ENCODE measurements at places on chromosomes 5 and 9.

GRCh38 chr9:128684065-128684324 is 5.0 kb upstream of the SET start:
- no peak for DNase-seq

- DNase-seq = no peak
Observed at GRCh38 chr5:115514220-115514619, 30.4 kb downstream of the FEM1C start.

DNA sequence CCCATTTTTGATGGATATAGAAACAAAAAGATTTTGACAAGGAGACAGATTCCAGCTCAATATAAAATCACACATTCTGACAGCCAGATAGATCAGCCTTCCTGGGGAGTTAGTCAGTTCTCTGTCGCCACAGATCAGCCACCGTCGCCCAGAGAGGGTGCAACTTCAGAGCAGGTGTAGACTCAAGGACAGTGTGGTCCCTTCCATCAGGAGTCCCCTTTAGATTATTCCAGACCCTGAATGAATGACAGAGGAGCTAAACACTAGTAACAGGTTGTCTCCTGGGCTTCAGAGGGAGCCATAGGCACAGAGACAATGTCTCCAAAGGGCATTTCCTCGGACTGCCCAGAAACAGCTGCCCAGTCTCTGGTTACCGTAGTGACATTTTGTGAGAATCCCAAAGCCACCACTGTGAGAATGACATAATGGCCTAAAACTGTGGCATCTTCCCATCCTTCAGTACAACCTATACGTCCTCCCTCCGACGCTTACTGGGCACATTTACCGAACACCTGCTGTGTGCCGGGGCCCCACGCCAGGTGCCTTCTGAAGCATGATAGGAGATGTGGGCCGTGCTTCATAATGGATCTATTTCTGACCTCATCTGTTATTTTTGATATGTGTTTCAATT is 47.4 kb upstream of the SLC2A8 start:
- DNase-seq = no peak

DNA sequence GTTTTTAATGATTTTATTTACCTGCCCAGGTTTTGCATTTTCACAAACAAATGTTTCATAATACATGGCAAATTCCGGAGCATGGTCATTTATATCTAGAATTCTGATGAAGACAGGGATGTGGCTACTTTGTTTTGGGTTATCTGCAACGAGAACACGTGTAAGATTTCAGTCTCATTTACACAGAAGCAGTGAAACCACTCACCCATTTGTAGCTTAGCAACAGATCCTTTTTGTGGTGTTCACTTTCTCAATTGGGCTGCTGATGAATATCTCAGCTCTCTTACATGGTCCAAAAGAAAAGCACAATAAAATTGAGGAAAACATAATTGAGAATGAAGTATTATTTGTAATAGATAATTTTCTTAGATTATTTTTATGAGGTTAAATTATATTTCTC is 148.6 kb downstream of the CDH9 start:
- no peak for DNase-seq

DNA sequence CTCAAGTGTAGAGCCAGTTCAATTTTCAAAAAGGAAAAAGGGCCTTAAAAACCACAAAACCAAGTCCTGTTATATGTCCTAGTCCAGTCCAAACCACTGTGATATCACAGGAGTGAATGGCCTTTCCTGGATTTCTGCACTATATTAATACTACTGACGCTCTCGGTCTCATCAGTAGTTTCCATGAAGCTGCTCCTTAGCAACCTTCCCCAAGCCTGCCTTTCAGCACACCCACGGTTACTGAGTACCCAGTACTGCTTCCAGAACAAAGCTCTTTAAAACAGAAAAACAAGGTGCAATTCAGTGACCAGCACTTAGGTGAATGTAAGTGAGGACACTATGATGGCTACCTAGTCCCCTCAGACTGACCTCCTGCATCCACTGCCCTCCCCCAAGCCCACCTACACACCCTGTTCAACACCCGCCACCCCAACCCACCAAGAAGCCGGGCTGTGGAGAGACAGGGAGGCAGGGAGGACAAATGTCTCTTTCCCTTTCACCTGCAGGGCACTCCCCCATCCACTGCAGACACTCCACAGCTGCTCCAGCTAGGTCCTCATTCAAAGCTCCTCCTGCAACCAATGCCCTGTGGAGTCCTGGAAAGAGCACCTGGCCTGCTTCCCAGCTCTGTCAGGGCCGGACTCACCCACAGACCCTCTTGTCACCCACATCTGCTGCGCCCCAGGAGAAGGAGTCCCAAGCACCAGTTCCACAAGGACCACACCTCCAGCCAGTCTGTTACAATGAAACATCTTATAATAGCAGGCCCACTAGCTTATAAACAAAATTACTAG is 25.9 kb downstream of the PSMB7 start:
- DNase-seq = no peak

- DNase-seq = no peak
Observed at GRCh38 chr5:10543585-10544040, 20.3 kb upstream of the ANKRD33B start.
